Activated CD4-positive, alpha-beta T cell treated with anti-CD3 and anti-CD28 coated beads, Interleukin-2, amount 10 ng/mL, durations not matched to agents 7 days and 5 days (primary cell): ENCODE measurements at places on chromosomes 11 and 22.

DNA sequence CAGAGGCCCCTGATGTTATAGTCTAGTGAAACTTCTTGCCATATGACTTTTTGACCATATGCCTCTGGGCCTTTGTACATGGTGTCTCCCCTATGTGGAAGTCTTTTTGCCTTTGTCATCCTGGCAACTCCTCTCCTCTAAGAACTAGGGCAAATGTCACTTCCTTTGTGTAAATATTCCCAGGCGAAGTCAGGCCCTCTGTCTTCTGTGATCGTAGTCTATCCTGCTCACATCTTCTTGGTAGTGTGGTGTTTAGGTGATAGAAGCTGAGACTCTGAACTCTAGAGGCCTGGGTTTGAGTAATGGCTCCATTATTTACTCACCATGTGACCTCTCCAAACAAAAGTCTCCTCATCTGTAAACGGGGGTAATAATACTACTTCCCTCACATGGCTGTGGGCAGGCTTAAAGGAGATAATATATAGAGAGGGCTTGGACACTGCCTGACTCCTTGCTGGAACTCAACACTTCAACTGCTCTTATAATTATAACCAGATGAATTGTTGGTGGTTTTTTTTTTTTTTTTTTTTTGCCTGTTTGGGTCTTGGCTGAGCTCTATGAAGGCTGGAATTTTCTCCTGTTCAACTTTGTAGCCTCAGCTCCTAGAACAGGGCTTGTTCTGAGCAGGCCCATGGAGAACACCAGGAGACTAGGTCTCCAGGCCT, 43.8 kb downstream of the INSC start:
- no peak for DNase-seq

- DNase-seq, result no peak
Observed at GRCh38 chr11:8271106-8271886, 7.6 kb upstream of the LMO1 start.

GRCh38 chr22:43313244-43313889, 29.8 kb downstream of the SCUBE1 start:
- DNase-seq, result no peak

DNA sequence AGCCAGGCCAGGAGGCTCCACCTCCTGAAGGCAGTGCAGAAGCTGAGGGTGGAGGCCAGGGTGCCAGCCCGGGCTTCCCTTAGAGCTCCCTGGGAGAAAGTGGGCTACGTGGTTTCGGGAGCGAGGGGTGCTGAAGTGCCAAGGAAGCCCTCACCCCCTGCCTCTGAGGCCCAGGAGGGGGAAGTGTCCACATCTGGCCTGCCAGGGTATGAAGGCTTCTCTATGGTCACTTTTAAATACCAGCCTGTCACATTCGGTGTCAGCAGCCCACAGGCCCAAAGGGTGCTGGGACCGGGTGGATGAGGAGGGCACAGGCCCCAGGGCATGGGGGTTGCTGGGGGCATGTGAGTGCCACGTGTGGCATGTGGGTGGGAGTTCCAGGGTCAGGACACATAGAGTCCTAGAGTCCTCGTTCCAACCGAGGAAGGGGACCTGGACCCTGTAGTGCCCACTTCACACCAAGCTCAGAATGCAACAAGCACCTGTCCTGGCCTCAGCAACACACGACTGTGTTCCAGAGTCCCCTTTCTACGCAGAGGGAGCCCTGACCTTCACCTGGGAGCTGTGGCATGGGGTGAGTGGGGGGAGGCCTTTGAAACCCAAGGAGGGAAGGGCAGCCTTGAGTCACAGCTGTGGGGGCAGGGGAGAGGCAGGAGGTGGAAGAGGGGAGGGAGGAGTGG, 1.7 kb downstream of the SHISA8 start:
- DNase-seq, result no peak

DNA sequence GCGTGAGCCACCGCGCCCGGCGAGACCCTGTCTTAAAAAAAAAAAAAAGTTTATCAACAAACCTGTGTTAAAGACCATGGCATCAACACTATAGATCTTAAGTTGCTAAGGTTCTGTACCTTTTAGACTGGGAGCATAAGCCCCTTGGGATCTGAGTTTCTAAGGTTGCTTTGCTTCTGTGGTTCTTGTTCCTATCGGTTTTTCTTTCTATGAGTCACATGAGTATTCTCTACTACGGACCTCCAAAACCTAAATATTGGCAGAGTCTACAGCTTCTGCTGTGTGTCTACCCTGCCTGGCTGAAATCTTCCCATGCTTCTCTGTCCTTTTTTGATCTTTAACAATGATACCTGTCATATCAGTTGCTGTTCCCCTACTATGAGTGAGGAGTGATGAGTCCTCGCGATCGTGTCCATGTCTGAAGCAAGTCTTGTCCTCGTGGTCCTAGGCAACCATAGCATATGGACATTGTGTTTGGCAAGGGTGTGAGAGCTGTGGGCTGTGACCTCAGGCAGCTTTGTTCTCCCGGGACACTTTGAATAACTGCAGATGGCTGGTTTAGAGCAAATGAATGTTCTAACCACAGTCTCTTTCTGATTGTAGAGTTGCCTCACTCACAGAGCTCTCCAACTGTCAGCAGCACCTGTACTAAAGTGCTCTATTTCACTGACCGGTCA, 9.0 kb upstream of the DLAT start:
- no peak for DNase-seq

GRCh38 chr11:36311926-36312595, 16.0 kb downstream of the PRR5L start:
- no peak for DNase-seq

DNA sequence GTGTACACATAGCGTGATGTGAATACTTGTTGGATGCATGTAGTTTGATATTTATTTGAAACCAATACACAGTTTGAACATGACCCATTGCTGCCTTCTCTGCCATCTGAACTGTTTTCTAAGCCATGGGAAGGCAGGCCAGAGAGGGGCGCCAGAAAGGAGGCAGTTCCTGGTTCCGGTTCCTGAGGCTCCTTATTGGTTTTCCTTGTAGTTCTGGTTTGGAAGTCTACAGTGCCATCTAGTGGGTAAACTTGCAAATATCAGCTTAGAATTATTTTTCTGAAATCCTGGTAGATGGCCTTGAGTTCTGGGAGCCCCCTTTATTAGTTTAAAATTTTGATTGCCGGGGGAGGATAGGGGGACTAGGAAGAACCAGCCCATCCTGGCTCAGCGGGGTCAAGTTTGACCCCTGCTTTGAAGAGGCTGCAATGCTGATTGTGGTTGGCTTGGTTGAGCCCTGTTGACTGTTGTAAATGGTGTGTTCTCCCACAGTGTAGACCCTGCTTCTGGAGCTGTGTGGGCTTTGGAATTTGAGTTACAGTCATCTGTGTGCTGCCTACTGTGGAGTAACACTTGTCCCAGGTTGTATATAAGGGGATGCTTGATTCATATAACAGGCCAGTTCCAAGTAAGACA, 48.4 kb downstream of the GRAMD1B start:
- DNase-seq, result peak; percentile 48

DNA sequence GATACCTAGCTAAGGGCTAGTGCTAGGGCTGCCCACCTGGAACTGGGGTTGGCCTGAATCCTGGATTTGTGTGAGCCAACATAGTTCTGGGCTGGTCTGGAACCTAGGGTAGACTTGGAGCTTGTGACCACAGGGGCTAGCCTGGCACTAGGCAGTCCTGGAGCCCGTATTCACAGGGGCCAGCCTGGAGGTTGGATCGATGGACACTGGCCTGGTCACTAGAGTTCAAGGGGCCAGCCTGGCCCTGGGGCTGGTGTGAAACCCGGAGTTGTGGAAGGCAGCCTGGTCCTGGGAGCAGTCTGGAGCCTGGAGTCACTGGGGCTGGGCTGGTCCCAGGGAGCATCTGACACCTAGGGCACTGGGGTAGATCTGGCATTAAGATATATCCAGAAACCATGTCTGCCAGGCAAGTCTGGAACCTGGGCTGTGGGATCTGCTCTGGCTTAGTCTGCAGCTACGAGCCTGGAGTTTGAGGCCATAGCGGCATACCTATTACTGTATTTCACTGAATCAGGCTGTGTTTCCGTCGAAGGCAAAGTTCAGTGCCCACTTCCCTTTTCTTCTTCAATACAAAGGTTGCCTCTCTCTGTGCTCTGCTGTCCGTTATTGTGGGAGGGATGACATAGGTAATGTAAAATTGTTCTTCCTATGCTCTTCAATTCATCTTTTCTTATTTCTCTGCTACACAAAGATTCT, 9.1 kb upstream of the GLYATL1B start:
- DNase-seq, result no peak

DNA sequence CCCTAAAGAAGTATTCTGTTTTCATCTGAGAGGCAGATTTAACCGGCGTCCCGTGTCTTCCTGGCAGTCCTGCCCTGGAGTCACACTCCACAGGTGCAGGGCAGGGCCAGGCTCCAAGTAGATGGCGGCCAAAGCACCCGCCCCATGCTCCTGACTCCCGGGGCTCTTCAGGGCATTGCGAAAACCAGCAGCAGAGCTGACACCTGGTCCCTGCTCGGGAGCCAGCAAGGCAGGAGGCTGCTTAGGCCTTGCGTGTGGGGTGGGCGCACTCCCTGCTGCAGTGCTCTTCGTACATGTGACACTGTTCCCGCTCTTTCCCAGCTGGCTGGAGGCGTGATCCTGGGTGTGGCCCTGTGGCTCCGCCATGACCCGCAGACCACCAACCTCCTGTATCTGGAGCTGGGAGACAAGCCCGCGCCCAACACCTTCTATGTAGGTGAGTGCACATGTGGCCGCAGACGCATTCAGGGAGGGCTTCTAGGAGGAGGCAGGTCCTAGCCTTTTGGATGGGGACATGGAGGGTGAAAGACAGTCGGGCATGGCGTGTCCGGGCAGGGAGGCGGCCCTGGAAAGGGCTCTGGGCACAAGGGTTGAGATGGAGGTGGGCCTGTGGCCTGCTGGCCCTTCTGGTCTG, 10.3 kb upstream of the TSSC4 start:
- no peak for DNase-seq

- DNase-seq, result peak; percentile 69
Observed at GRCh38 chr11:6413791-6414201, 5.1 kb downstream of the APBB1 start.

DNA sequence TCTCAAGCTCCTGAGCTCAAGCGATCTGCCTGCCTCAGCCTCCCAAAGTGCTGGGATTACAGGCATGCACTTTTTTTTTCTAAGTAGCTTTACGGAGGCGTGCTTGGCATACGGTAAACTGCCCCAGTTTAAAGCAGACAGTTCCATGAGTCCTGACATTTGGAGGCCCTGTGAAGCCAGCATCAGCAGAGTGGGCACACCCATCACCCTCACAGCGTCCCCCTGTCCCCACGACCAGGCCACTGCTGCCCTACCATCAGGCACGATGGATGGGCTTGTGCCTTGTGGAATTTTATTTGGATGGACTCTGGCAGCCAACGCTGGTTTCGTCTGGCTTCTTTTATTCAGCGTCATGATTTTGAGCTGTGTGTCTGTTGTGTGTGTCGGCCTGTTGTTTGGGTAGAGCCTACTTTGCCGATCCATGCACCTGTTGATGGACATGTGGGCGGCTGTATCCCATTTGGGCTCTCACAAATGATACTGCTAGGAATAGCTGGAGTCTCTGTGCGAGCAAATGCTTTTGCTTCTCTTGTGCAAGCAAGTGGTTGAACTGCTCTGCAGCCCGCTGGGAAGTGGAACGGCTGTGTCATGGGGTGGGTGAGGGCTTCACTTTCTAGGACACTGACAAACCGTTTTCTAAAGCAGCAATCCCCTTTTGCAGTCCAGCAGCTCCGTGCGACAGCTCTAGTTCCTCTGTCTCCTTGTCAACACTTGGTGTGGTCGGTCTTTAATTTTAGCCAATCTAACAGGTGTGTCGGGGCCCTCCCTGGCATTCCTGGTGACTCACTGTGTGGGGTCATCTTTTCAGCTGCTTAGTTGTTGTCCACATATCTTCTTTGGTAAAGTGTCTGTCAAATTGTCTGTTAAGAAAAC, 23.8 kb downstream of the KCNQ1 start:
- no peak for DNase-seq

DNA sequence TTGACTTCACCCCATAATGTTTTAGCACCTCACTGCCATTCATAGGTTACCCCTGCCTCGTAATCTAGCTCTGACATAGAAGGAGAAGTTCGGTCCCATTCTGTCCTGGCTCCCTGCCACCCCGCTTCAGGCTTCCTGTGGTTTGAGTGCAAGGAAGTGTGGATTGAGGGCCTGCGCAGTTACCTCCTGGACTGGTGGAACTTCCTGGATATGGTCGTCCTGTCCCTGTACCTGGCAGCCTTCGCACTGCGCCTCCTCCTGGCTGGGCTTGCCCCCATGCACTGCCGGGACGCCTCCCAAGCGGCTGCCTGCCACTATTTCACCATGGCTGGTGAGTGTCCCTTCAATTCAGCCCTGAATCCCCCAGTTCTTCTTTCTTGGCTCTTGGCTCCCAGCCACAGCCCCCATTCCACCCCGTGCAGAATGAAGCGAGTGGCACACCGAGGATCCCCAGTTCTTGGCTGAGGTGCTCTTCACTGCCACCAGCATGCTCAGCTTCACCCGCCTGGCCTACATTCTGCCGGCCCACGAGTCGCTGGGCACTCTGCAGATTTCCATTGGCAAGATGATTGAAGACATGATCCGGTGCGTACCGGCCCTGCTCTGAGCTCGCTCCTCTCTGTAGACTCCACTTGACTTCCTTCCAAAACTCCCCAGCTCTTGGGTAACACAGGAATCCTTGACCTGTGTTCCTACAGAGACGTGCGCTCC, 15.4 kb downstream of the ART5 start:
- no peak for DNase-seq

- DNase-seq, result no peak
Observed at GRCh38 chr22:17349172-17349571, 20.1 kb upstream of the CECR2 start.

DNA sequence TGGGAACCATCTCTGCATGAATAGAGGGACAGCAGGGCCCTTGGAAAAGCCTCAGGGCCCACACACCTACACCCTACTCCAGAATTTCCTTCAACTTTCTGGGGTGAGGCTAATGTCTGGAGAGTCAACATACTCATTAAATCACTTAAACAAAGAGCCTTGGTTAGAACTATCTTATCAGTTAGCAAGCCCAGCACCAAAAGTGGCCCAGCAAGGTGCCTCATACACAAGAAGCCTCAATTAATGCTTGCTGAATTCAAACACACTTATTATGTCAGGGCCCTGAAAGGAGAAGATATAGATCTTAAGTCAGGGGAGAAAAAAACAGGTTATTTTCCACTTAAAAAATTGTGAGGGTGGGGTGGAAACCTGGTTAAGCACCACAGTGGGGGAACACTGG, 61.4 kb downstream of the C11orf58 start:
- no peak for DNase-seq

DNA sequence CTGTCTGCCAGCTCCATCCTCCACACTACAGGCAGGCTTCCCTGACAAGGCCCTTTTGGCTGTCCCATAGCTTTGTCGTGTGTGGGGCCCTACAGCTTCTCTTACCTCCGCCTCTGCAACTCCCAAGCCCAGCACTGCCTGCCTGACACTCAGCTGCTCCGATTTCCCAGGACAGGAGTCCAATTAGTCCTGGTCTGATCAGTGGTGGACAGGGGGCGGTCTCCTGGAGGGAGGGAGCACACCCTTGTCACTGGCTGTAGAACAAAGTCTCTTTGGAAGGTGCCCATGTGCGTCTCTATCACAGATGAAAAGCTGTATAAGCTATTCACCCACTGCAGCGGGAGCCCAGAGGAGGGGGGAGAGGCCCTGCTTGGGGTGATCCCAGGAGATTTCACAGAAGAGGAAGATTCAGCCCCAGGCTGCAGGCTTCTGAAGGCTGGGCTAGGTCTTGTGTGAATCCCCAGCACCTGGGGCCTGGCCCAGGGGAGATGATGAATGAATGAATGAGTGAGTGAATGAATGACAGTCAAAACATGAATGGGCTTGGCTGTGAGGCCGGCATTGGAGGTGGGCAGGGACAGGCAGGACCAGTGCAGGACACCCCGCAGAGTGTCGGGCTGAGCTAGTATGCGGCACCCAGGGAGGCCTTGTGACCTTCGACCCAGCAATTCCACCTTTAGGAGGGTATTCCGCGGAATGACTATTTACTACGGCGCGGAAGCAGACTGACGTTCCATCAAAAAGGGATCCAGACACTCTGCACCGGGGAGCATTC, 142.4 kb downstream of the CACNA1I start:
- DNase-seq, result no peak
